ENCODE measurements at places on chromosomes 12 and 14.

GRCh38 chr14:91402348-91402747, 15.3 kb downstream of the CCDC88C start:
- DNase-seq, result no peak

- DNase-seq, result peak; percentile 70
Observed at GRCh38 chr12:95646781-95647190, 95.5 kb upstream of the USP44 start.

DNA sequence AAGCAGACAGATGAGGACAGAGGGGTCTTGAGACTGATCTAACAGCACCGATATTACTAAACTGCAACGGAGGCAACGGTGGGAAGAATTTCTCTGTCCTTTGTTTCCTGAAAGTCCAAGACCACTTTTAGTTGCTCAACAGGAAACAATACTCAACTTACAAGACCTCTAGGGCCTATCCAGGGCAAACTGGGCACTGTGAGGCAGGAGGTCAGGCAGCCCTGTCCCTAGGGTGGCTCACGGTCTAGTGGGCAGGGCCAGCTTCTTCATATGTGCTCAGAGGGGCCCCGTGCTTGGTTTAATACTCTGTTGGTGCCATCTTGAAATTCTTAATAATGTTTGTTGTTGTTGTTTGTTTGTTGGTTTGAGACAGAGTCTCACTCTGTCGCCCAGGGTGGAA, 14.2 kb downstream of the SSH1 start:
- DNase-seq, result no peak

- no peak for DNase-seq
Observed at GRCh38 chr14:31159682-31160296, 47.8 kb downstream of the HECTD1 start.

- no peak for DNase-seq
Observed at GRCh38 chr14:21509432-21510143, 1.6 kb downstream of the METTL3 start.

Measured in kidney glomerular epithelial cell (primary cell).